ENCODE measurements at places on chromosomes 11 and 22.

- DNase-seq = no peak
- H3K4me1 ChIP-seq = no peaks in the 10 kb centered on the region
- H3K27me3 ChIP-seq = no peaks in the 10 kb centered on the region
- H3K4me3 ChIP-seq = no peak overlapping the region
- H3K36me3 ChIP-seq = no peaks in the 10 kb centered on the region
- H3K27ac ChIP-seq = no peak overlapping the region
Measured at GRCh38 chr11:107996006-107996776, 12.5 kb upstream of the CUL5 start.

DNA sequence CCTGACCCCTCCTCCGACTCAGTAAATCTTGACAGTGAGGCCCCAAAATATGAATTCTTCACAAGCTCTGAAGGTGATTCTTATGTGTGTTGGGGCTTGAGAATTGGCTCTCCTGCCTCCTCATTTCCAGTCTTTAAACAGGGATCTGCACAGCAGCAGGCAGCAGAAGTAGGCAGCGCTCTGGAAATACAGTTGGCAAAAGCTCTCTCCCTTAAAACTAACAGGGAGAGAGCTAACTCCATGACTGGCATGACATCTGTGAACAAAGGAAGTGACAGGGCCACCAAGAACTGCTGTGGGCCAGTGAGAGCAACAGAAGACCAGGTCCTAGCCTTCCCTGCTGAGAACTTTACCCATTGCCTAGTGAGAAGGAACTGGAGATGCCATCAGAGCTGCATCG, 70.1 kb downstream of the PANX1 start:
- no peaks in the 10 kb centered on the region for H3K4me1 ChIP-seq
- H3K36me3 ChIP-seq = no peaks in the 10 kb centered on the region
- H3K4me3 ChIP-seq = no peak overlapping the region
- no peak for DNase-seq
- H3K27ac ChIP-seq = no peak overlapping the region

GRCh38 chr11:123181767-123182500, 13.1 kb downstream of the CLMP start:
- no peak for DNase-seq
- H3K27me3 ChIP-seq = no peaks in the 10 kb centered on the region
- no peaks in the 10 kb centered on the region for H3K36me3 ChIP-seq
- H3K4me3 ChIP-seq = no peak overlapping the region
- peaks cover 48% of the 10 kb centered on the region for H3K4me1 ChIP-seq

DNA sequence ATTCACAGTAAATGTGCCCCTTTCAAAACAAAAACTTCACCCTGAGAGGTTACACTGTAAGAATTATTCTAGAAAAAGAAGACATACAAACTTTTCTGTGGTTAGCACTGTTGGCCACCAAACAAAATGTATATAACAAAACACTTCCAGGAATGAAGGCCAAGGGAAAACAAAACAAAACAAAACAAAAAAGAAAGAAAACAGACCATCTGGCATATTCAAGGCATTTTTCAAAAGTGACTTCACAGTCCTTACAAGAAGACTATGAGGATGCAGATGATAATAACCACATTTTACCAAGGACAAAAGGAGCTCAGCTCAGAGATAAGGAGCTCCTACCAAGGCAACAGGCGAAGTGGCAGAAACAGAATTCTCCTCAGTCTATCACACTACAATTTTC, 24.9 kb downstream of the CTSC start:
- no peak overlapping the region for H3K4me3 ChIP-seq
- no peaks in the 10 kb centered on the region for H3K36me3 ChIP-seq
- no peak for DNase-seq
- no peaks in the 10 kb centered on the region for H3K27me3 ChIP-seq

GRCh38 chr11:74338963-74339362, 27.5 kb upstream of the P4HA3 start:
- DNase-seq = no peak
- no peak overlapping the region for H3K4me3 ChIP-seq
- H3K36me3 ChIP-seq = peaks cover 13% of the 10 kb centered on the region
- no peaks in the 10 kb centered on the region for H3K4me1 ChIP-seq

- no peaks in the 10 kb centered on the region for H3K4me1 ChIP-seq
- no peak for DNase-seq
- H3K27ac ChIP-seq = no peak overlapping the region
- no peak overlapping the region for H3K4me3 ChIP-seq
Measured at GRCh38 chr11:33507967-33508366, 192.7 kb downstream of the C11orf91 start.

- H3K4me1 ChIP-seq = no peaks in the 10 kb centered on the region
- H3K4me3 ChIP-seq = no peak overlapping the region
- H3K36me3 ChIP-seq = no peaks in the 10 kb centered on the region
- H3K27ac ChIP-seq = no peak overlapping the region
Measured at GRCh38 chr11:88295028-88295427, 42.5 kb downstream of the CTSC start.

DNA sequence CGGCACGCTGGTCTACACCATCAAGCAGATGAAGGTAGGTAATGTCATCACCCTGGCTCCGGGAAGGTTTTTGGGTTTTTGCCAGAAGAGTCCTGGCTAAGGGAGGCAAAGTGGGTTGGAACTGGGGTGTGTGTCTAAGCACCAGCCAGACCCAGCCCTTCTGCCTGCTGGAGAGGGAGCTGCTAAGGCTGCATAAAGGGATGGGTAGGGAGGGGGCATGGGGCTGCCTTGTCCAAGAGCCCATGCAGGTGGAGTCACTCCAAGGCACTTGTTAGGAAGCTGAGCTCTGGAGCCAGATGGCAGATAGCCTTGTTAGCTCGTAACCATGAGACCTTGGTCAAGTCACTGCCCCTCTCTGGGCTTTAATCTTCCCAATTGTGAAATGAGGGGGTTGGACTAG, 48.0 kb downstream of the TIMP3 start:
- H3K4me3 ChIP-seq = no peak overlapping the region
- H3K27ac ChIP-seq = peak overlapping the region; percentile 75
- H3K36me3 ChIP-seq = no peaks in the 10 kb centered on the region

GRCh38 chr22:19107730-19108074, 14.5 kb downstream of the DGCR2 start:
- no peak for DNase-seq
- H3K36me3 ChIP-seq = no peaks in the 10 kb centered on the region
- no peak overlapping the region for H3K4me3 ChIP-seq
- H3K27me3 ChIP-seq = no peaks in the 10 kb centered on the region
- H3K4me1 ChIP-seq = peaks cover 26% of the 10 kb centered on the region

GRCh38 chr11:34302046-34302921, 55.5 kb downstream of the ABTB2 start:
- H3K36me3 ChIP-seq = no peaks in the 10 kb centered on the region
- no peak for DNase-seq
- no peak overlapping the region for H3K4me3 ChIP-seq
- H3K27ac ChIP-seq = no peak overlapping the region
- no peaks in the 10 kb centered on the region for H3K4me1 ChIP-seq

DNA sequence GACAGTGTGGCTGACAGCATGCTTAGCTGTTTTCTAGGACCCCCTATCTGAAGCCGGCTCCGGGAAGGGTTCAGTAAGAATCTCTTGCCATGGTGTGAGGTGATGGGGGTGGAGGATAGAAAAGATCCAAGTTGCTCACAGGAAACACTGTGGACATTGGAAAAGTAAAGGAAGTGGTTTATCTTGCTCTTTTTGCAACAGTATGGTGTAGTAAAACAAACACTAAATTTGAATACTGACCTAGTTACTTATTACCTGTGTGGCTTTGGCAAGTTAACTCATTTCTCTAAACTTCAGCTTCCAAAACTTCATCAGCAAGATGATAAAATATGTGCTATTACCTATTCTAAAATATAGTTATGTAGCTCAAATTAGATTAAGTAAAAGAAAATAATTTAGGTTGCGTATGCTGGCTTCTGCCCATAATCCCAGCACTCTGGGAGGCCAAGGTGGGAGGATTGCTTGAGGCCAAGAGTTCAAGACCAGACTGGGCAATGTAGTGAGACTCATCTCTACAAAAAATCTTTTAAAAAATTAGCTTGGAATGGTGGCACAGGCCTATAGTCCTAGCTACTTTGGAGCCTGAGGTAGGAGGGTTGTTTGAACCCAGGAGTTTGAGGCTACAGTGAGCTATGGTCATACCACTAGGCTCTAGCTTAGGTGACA, 51.6 kb upstream of the APOA1 start:
- DNase-seq = no peak
- no peak overlapping the region for H3K4me3 ChIP-seq
- H3K27ac ChIP-seq = no peak overlapping the region

GRCh38 chr22:39454385-39454871, 2.4 kb upstream of the MGAT3 start:
- no peak overlapping the region for H3K27ac ChIP-seq
- H3K27me3 ChIP-seq = peaks cover 8% of the 10 kb centered on the region
- no peak for DNase-seq

DNA sequence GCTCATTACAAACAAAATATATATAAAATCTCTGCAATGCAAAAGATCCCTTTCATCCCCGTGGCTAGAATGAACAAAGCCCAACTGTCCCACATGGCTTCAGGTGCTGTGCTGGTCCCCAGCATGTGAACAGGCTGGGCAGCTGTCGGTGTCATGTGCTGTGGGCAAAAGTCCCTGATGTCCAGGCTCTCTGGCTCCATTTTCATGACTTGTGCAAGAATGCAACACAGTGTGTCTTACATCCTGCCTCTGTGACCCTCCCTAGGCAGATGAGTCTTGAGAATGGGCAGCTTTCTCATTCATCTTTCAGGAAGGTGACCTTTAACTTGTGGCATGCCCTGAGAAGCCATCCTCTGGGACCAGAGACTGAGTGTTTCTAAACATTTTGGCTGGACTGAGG, 14.5 kb downstream of the GUCD1 start:
- H3K4me3 ChIP-seq = no peak overlapping the region
- H3K4me1 ChIP-seq = peaks cover 6% of the 10 kb centered on the region
- DNase-seq = no peak
- H3K36me3 ChIP-seq = peaks cover 52% of the 10 kb centered on the region
- no peaks in the 10 kb centered on the region for H3K27me3 ChIP-seq
- no peak overlapping the region for H3K27ac ChIP-seq

GRCh38 chr22:22897091-22897490, 9.5 kb downstream of the IGLL5 start:
- H3K27me3 ChIP-seq = no peaks in the 10 kb centered on the region
- no peak overlapping the region for H3K27ac ChIP-seq
- H3K4me1 ChIP-seq = no peaks in the 10 kb centered on the region

GRCh38 chr22:39932918-39933649, 27.1 kb upstream of the TMA7B start:
- no peaks in the 10 kb centered on the region for H3K36me3 ChIP-seq
- H3K4me1 ChIP-seq = no peaks in the 10 kb centered on the region
- no peak overlapping the region for H3K4me3 ChIP-seq
- no peak overlapping the region for H3K27ac ChIP-seq
- H3K27me3 ChIP-seq = no peaks in the 10 kb centered on the region

GRCh38 chr11:76836613-76837291, 24.0 kb upstream of the ACER3 start:
- H3K27me3 ChIP-seq = no peaks in the 10 kb centered on the region
- H3K4me1 ChIP-seq = no peaks in the 10 kb centered on the region
- DNase-seq = no peak
- H3K36me3 ChIP-seq = no peaks in the 10 kb centered on the region

DNA sequence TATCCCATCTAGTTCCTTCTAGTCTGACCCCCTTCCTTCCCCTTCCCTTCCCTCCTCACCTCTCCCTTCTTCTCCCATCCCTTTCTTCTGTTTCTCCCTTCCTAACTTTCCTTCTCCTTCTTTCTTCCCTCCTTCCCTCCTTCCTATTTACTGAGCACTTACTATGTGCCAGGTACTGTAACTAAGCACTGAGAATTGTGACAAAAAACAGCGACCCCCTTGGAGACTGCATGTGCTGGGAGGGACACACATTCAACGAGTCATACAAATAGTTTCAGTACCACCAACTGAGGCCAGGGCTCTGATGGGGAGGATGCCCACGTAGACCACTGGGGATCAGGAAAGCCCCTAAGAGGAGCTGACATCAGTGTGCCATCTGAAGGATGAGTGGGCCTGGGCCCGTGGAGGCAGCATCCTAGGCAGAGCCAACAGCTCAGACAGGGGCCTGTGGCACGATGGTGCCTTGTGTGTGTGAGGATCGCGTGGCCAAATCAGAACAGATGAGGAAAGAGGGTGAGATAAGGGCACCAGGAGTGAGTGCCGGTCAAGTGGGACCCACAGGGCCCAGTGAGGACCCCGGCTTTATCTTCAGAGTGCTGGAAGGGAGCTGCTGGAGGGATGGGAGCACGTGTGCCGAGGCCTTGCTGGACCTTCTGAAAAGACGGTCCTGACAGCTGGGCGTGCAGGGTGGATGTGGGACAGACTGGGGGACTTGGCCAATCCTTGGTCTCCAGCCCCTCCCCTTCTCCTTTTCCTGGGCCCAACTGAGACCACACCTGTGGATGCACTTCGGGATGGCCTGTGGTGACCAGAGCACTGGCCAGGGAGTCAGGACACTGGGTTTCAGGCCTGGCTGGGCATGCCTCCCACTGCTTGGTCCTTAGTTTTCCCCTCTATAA, 38.4 kb upstream of the CRYBB3 start:
- no peak overlapping the region for H3K4me3 ChIP-seq
- peaks cover 2% of the 10 kb centered on the region for H3K4me1 ChIP-seq
- H3K36me3 ChIP-seq = no peaks in the 10 kb centered on the region
- no peak for DNase-seq
- no peaks in the 10 kb centered on the region for H3K27me3 ChIP-seq
- H3K27ac ChIP-seq = no peak overlapping the region

GRCh38 chr11:45400591-45400990, 114.5 kb upstream of the SYT13 start:
- H3K4me3 ChIP-seq = no peak overlapping the region
- no peak overlapping the region for H3K27ac ChIP-seq
- no peaks in the 10 kb centered on the region for H3K4me1 ChIP-seq
- DNase-seq = no peak
- no peaks in the 10 kb centered on the region for H3K27me3 ChIP-seq

- no peaks in the 10 kb centered on the region for H3K36me3 ChIP-seq
- no peaks in the 10 kb centered on the region for H3K27me3 ChIP-seq
- H3K27ac ChIP-seq = no peak overlapping the region
- no peak overlapping the region for H3K4me3 ChIP-seq
- DNase-seq = no peak
Measured at GRCh38 chr11:133347988-133348387, 184.3 kb downstream of the OPCML start.

DNA sequence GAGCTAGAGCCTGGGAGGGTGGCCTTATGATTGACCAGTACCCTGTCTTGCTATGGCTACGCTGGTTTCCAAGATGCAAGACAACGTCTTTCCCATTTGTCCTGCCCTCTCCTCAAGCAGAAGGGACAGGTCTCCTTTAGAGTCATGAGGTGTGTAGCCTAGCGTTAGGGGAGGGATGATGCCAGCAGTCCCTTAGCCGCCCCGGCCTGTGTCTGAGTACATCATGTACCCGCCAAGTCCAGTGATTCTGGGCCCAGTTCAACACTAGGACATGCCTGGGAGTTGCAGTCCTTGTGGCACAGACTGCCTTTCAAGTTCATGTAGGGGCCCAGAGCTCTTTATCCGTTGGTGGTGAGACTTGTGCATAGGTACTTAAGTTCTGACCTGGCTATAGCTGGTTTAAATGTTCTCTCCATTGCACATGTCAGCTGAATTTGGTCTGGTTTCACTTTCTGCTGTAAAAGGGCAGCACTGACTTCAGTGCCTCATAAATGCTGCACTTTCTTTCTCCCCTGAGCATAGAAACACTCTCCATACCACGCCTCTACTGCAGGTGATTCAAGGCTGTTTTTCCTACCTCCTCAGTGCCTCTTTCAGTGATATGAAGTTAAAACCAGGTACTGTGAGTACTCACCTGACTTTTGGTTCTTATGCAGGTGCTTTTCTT, 151.1 kb downstream of the METTL15 start:
- H3K27ac ChIP-seq = no peak overlapping the region
- H3K27me3 ChIP-seq = no peaks in the 10 kb centered on the region
- no peak overlapping the region for H3K4me3 ChIP-seq
- no peaks in the 10 kb centered on the region for H3K4me1 ChIP-seq
- no peak for DNase-seq

Data from ascending aorta (tissue), 2 donors.